ENCODE measurements at places on chromosomes 5 and 9. TPM values are rescaled to one million over a fixed set of nuclear protein-coding genes. Genes with fewer than 3 reads are reported as not detected.

DNA sequence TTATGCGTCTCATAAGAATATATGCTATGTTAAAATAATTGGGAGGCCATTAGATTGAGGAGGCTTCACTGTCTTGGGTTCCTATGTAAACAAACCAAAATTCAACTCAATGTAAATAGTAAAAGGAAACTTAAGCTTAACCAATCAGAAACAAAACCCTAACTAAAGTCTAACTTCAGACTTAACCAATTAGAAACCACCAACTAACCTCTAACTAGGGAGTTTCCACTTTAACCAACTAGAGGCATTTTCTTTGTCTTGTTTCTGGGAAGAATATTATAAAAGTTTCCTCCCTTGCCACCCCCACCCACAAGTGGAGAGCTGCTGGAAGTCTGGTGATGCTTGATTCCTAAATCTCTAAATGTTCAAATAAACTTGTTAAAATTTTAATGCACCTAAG, 214.5 kb downstream of the SEMA5A start:
- no peak for DNase-seq

GRCh38 chr9:135036861-135037465, 50.5 kb upstream of the OLFM1 start:
- DNase-seq, result no peak

GRCh38 chr5:16450163-16450562, 15.4 kb downstream of the ZNF622 start:
- DNase-seq, result no peak

GRCh38 chr5:53893626-53894025, 333.2 kb downstream of the NDUFS4 start:
- DNase-seq, result no peak

DNA sequence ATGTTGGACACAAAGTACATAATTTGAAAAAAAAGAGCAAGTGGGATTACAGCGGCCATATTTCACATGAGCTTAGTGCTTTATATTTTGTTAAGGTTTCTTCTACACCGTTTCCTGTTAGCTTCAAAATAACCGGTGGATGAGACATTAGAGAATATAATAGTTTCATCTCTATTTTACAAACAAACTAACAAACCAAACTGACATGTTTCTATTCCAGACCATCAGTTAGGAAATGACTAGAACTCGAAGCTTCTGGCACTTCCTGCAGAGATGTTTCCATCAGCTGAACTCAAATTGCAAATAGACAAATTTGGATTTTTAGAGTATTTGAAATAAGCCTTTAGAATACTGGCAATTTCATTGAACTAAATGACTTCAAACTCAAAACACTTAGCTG, 86.5 kb downstream of the MTRR start:
- DNase-seq, result no peak

Gene ANKRD18B
- 2.5 TPM for polyA plus RNA-seq

Gene C5orf52
- not detected for polyA plus RNA-seq

Gene RAI14
- 6.0 TPM for polyA plus RNA-seq

- DNase-seq, result no peak
Measured at GRCh38 chr9:132008855-132009812, 70.5 kb downstream of the MED27 start.

DNA sequence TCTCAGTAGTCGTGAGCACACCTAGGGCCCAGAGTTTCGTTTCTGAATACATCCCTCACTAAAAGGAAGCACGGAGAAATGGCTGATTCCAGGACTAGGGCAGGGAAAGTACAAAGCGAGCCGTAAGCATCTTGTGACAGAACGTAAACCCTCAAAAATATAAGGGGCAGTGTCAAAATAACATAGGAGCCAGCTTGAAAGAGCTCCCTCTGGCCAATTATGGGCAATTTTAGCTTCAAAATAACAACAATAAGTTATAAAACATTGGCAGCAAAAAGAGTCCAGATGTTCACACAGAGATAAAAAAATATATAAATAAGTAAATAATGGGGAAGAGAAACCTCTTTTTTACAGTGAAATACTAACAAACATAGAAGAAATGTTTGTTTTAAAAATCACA, 18.5 kb upstream of the GLIS3 start:
- DNase-seq, result no peak

GRCh38 chr5:173862047-173862477, 26.1 kb upstream of the CPEB4 start:
- DNase-seq, result no peak

Gene SHC3
- polyA plus RNA-seq, result 0.16 TPM

- DNase-seq, result no peak
Measured at GRCh38 chr5:1005249-1005851, 3.3 kb upstream of the NKD2 start.

DNA sequence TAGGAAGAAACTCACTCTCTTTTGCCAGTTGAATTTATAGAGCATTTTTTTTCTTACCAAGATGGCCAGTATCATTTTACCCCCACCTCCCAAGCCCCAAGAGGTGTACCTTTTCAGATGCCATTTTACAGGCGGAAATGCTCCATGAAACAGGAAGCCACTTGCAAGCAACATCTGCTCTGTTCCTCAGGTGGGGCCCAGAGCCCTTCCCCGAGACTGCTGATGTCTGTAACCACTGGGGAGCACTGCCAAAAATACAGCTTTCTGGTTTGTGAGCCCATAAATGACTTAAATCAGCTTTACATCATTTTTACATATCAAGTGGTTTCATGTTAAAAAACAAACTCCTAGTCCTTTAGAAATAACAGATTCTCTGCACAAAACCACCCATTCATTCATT, 42.9 kb upstream of the GARNL3 start:
- no peak for DNase-seq

DNA sequence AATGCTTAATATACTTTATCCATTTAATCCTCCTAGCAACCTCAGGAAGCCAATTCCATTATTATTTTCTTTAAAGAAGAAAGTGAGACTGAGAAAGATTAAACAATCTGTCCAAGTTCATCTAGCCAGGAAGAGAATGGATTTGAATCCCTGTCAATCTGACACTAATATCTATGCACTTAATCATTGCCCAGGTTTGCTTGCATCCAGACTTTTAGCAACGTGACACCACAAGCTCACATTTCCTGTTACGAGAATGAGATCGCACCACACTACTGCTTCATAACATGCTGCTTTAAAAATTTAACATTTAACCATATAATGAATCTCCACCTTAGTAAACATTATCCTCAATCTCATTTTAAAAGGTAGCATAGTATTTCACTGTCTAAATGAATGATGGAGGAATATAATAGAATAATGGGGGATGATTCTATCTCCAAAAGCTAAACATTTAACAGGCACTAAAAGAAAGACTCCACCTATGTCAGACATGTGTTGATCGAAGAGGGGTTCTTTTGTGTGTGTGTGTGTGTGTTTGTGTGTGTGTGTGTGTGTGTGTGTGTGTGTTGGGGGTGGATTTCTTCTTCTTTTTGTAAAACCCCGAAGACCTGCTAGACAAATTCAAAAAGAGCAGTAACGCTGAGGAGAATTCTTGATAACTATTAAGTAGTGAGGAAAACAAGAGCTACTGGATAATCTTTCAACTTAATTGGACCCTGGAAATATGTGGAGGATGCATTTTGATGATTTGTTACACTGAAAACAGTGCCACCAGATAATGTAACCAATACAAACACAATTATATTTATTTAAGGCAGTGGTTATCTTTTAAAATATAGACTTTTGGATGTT, 138.7 kb upstream of the NR3C1 start:
- no peak for DNase-seq

DNA sequence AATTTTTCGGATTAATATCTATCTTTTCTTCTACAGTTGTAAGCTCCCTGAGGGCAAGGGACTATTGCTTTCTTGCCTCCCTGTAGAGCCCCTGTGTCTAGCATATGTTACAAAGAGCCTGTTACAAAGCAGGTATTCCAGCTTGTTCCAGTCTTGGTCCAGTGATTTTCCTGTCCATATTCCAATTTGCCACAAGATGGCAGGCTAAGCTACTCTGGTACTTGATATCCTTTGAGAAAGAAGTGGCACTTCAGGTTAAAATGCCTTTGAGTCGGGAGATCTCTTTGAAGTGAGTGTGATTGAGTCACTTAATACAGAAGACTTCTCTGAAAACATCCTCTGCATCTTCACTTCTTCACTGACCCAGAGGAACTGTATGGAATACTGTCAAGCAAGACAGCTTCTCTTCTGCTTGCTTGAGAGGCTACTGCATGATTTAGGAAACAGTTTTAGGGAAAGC, 24.5 kb downstream of the CAVIN4 start:
- no peak for DNase-seq

DNA sequence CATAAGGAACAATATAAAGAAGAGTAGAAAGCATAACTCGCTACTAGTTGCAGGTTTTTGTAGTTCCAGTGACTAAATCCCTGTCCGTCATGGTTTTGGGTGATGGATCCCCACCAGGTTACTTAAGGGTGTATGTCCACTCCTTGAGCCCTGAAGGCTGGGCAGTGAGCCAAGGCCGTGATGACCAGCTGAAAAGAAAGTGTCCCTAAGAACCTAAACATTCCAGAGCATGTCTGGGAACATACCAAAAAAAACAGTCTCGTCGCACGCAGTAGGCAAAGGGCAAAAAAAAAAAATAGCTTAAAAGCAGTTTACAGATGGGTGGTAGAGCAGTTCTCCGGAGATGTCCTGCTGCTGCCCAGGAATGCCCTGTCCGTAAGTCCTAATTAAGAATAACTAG, 21.4 kb upstream of the SNAPC3 start:
- no peak for DNase-seq

DNA sequence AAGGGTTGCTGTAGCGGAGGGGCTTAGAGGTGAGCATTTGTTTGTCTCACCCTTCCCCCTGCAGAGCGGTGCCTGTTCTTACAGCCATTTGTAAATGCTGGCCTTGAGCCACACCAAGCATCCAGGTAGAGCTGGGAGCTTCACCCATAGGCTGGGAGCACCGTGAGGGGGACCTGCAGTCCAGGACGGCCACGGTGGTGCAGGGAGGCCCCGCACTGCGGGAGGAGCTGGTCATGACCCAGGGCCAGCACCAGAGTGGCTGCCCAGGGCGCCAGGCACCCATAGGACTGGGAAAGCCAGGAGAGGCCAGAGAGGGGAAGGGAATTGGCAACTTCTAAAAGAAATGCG, 197.3 kb upstream of the ADAMTS16 start:
- no peak for DNase-seq

DNA sequence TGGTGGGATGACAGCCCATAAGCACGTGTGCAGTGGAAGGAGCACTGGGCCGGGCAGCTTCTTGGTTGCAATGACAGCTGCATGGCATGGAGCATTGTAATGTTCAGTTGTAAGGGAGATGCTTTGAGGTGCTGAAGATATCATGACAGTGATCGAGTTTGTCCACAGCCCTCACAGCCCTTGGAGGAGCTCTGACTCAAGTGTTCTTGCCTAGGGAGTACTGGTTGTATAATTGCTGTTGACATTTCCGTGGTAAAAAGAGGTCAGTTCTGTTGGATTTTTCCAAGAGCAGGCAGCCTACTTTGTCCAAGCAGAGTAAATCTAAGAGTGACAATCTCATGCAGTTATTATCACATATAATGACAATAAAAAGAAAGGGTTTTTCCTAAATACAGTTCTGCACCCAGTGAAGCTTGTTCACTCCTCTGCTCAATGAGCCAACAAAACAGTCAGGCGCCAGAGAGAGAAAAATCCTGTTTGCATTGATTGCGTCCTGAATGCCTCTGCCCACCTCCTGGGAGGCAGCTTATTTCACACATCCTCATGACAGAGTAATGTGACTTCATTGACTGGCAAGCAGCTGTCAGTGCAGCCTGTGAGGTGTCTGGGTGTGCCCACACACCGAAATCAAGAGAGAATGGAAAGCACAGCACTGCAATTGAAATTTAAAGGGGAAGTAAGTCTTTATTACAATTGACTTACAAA, 248.0 kb downstream of the NTRK2 start:
- no peak for DNase-seq
